ENCODE measurements at places on chromosomes 3 and 15. TPM values are rescaled to one million over a fixed set of nuclear protein-coding genes. Genes with fewer than 3 reads are reported as not detected.
A peak's percentile ranks its signal among the peaks of the same experiment; 100 is the strongest.

Gene CYP1A2
- not detected for total RNA-seq

Gene CATSPER2
- 1.4 TPM for total RNA-seq

Gene PLSCR2
- total RNA-seq = not detected

Gene LRRC34
- 2.1 TPM for total RNA-seq

Gene GRAMD1C
- 1.7 TPM for total RNA-seq

Gene POLQ
- 0.71 TPM for total RNA-seq

Gene DALRD3
- total RNA-seq = 9.9 TPM

DNA sequence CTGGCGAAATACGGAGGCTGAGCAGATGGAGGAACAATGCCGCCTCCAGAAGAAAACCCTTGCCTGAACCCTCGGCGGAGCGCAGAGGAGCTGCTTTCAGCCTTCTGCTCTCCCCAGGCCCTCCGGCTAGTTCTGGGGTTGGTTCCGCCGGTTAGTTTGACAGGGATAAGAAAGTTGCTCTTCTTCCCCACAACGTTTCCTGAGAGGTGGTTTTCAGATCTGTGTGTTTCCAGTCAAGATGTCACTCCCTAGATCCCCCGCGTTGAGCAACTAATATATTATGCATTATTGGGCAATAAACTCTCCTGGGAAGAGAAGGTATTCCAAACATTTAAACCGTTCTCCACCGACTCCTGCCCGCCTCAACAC lies 551 bp downstream of the NLGN1 start:
- no peak for DNase-seq

DNA sequence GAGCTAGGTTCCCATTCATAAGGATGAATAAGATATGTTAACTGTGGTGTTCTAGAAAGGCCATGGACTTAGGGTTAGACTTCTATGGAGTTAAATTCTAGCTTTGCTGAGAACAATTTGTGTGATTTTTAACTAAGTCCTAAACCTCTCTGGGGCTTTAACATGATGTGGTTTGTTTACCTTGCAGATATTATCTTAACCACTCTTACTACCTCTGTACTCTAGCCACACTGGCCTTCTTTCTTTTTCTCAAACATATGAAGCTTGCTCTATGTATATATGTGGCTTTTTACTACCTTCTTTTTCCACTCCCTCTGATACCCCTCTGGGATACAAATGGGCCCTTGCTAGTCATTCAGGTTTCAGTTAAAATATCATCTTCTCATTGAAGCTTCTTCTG lies 108.4 kb downstream of the ZNF609 start:
- DNase-seq = no peak

DNA sequence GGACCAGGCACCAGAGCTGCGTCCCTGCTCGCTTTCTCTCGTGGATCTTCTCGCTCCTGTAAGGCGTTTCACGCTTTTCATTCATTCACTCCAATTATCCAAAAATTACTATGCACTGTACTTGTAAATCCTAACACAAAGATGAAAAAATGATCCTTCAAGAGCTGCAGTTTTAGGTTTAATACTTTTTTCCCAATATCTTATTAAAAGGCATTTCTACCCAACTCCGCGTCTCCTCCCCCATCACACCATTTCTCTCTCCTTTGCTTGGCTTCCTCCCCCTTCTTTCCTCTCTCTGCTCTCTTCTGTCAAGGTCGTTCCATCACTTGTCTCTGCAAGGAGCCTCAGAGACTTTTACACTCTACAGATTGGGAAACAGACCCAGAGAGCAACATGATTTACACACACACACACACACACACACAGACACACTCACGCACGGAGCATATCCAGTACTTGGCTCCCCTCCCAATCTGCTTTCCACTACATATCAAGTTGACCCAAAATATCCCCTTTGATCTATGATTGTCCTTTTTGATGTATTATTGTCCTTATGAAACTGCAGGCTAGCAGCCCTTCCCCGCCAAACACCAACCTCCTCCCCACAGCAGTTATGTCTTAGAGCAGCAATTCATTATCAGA lies 479 bp upstream of the CLDN1 start:
- no peak for DNase-seq

DNA sequence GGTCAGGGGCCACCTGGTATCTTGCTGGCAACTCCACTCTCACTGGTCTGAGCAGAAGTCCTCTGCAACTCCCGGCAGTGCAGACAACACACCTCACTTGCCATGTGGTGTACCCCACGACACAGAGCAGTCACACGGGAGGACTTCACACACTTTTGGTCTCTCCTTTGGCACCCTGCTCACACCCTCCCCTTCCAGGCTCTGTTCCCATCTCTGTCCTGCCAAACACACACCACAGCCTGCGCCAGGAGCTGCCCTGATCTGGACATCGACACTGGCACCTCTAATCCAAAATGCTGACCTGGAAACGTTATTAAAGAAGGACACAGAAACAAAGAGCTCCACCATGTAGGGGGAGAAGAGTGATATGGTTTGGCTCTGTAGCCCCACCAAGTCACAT lies 57.2 kb downstream of the SLC41A3 start:
- no peak for DNase-seq

DNA sequence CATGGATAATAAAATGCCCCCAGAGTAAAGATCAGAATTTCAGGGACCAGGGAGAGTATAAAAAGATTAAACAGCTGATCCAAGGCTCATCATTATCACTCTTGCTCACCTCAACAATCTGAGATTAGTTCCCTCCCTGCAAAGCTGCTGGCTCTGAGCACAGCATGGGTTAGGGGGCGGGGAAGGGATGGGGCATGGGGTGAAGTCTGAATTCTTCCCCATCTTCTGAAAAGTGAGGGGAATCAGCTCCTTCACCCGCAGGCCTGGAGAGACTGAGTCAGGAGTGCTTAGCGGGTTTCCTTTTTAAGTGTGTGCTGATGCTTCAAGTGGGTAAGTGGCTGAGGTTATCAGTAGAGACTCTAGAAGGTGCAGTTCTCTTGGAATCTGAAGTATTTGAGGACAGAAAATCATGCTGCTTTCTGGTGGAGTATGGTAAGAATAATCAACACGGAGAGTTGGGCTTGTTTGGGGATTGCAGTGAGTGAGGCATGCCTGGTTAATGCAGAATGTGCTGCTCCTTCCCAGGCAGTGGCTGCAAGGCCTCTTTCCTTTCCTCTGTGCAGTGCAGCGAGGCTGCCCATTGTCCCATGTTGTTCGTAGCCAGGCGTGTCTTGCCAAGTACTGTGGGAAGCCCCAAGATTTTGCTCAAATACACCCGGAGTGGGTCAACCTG lies 59.2 kb upstream of the TRAK1 start:
- no peak for DNase-seq

DNA sequence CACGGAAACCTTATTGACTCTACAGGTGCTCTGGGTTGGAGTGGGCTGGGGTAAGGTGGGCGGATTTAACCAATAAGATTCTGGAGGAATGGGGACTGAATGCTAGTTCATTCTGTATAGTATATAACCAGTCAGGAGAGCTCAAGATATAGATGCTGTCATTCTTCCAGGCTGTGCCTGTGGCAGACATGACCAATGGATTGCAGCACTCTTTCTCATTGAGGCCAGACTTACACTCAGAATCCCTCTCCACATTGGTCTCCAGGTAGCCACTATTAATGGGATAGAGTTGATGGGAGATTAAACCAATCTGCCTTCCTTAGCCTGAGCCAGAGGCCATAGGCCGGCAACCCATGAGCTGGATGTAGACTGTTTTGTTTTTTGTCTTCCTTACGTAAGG lies 82.8 kb upstream of the MEF2A start:
- no peak for DNase-seq

DNA sequence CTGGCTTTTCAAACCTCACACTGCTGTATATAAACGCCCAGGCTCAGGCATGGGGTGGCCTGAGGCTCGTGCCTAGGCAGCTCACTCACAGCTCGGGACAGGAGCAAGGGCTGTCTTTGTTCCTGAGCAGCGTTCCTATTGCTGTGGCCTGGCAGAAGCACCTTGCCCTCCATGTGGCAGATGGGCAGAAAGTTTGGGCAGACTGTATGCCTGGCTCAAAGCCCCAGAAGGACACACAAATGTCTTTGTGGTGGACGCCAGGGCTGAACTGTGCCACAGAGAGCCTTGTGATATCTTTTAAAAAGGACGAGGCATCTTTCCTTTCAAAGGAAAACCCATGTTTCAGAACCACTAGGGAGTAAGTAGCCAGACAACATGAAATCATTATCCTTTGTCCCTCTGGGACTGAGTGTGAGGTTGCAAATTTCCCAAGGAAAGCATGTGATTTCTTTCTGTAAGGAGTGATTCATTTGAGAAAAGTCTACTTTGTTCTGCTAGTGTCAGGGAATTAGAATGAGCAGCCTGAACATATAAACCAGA lies 29.3 kb upstream of the UBE2E1 start:
- DNase-seq = peak; percentile 16

DNA sequence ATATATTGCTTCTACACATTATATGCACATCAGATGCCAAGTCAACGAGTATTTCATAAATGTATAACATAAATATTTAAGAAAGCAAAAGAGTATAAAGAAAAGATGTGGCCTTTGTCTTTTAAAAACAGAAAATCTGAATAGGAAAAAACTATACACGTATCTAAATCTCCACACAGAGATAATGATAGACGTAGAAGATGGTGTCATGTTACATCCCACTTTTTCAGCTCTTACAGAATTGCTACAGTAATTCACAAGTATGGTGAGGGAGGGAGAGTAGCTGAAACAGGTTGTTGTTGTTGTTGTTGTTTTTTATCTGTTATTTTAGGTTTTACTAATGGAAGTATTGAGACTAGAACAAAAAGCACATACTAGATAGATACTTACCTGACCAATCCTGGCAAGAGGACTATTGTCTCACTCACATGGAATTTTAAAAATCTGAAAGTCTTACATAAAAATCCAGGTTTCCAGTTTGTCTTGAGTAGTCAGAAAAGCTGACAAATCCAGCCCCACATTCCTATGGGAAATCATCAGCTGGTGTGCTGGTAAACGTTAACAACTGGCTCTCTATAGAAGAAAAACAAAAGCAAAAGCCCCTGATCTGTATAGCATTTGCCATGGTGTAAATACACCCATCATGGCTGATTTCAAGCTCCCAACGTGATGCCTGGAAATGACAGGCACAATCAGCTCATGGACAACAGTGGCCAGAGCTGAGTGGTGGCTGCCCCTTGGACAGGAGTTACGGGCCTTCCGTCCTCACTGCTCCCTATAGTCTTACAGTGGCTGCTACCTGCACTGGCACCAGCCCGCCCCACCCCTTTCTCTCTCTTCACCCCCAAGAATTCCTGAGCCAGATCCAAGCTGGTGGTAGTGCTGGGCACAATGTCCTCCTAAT lies 47.4 kb upstream of the VGLL4 start:
- DNase-seq = no peak

- DNase-seq = no peak
These were observed 82.9 kb downstream of the PYDC2 start for GRCh38 chr3:191543897-191544296.

DNA sequence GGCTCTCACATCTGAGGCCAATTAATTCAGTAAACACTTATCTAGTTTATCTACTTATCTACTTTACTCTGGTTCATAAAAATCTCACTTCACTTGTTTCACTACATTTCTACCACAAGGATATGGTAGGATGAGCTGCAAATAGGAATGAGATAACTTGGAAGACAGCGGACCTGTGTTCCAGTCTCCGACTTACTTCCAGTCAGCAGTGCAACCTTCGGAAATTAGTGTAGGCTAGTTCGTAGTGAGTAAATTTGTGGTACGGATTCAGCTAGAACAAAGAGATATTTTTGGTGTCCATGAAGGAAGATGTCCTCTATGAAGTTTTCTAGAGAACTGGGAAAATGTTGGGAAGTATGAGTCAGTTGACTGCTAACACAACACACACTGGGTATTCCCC lies 66.3 kb downstream of the TPRG1 start:
- no peak for DNase-seq

GRCh38 chr15:63019511-63020109 lies 22.9 kb upstream of the TPM1 start:
- DNase-seq = peak; percentile 16

DNA sequence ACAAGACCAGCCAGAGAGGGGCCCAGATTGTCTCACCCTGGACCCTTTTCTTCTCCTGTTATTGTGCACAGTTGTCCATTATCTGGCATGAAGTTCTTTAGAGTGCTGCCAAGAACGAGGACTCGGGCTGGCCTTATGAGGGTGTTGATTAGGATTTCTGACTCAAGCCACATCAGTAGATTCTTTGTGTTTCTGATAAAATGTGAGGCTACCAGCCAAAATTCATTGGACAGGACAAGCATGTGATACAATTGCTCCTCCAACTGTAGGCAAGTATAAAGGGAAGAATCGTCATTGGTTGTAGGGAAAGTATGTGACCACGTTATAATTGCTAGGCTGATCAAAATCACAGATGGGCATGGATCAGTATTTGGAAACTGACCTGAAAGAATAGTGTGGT lies 99.2 kb upstream of the TMC3 start:
- peak; percentile 47 for DNase-seq

DNA sequence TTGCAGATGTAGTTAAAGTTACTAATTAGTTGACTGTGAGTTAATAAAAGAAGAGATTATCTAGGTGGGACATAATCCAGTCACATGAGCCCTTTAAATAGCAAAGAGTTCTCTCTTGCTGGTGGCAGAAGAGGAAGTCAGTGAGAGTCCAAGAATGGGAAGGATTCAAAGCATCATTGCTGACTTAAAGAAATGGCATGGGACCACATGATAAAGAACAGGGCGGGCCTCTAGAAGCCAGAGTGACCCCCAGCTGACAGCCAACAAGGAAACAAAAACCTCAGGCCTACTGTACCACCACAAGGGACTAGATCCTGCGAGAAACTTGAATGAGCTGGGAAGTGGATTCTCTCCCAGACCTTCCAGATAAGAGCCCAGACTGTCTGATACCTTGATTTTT lies 447.2 kb upstream of the CCDC54 start:
- DNase-seq = no peak

DNA sequence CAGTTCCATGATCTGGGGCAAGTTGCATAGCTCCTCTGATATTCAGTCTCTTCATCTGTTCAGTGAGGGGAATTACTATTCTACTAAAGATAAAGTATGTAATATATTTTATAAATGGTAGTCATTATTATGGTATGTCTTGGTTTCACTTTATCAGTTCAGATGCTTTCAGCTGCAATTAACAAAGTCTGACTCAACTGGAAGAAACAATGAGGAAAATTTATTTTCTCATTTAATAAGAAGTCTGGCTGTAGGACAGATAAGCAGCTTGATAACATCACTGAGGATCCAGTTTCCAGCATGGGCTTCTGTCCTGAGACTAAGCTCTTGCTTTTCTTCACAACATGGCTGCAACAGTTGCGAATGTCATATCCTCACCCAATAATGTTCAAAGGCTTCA lies 354.3 kb upstream of the TRIM42 start:
- DNase-seq = no peak
